HTR-8/SVneo (cell line): ENCODE measurements at places on chromosomes 7 and 10.

GRCh38 chr7:51349820-51350545, 33.4 kb upstream of the COBL start:
- DNase-seq: no peak

DNA sequence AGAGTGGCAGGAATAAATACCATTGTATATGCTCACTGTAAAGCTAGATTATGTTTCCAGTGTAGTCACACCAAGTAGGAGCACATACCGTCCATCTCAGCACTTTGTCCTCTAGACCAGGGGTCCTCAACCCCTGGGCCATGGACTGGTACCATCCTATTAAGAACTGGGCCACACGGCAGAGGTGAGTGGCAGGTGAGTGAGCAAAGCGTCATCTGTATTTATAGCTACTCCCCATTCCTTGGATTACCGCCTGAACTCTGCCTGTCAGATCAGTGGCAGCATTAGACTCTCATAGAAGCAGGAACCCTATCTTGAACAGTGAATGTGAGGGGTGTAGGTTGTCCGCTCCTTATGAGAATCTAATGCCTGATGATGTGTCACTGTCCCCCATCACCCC, 735.3 kb downstream of the MAGI2 start:
- DNase-seq: no peak

DNA sequence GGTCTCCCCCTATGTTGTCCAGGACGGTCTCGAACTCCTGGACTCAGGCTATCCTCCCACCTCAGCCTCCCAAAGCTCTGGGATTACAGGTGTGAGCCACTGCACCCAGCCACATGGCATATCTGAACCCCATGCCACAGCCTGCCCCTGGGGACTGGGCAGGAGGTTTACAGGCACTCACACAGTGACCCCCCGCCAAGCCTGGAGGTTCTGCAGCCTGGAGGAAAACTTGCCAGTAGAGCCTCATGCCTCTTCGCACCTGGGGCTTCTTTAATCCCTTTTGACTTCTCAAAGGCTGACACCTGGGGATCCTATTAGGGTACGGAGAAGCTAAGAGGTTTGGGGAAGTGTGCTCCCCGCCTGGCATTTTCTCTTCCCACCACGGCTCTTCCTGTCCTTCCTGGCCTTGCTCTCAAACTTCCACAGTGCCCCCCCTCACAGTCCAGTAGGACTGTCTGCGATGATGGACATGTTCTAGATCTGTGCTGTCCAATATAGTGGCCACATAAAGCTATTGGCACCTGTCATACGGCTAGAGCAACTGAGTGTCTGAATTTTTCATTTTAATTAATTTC, 11.4 kb upstream of the KCP start:
- no peak for DNase-seq

- no peak for DNase-seq
Measured at GRCh38 chr7:16095171-16095950, 326.0 kb downstream of the CRPPA start.

DNA sequence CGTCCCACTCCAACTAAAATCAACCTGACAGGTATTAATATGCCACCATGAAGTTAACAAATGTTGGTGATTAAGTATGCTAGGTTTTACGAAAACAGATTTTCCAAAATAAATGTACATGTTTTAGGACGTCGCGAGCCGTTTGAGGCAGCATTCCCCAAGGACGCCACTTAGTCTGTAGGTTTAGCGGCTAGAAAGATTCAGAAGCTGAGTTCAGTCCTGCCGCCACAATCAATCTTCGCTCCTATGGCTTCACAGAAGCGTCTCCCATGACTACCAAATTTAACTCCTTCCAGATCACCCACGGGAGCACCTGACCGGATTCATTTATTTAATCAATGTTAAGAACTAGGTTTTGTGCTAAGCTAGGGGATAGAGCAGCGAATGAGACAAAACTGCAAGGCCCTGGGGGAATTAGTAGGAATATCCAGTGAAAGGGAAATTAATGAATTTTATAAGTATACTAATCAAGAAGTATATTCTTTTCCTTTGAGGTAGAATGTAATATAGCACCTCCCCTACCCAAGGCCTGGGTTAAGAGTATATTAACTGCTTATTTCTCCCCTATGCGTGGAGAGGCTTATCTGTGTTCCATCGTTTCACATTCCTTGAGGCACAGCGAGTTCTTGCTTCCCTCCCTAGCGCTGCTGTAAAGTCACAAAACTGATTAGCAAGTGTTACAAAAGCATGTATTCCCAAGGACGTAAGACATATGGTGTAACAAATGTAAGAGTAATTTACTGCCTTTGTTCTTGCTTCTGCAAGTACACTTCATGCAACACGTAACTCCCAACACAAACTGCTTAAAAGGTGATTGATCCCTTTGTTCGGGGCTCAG, 994 bp upstream of the CYP51A1 start:
- DNase-seq: no peak

GRCh38 chr10:114073395-114074186, 29.9 kb downstream of the ADRB1 start:
- no peak for DNase-seq

GRCh38 chr7:40058636-40059035, 75.8 kb downstream of the MPLKIP start:
- no peak for DNase-seq

GRCh38 chr10:132183046-132183445, 3.7 kb upstream of the DPYSL4 start:
- no peak for DNase-seq

GRCh38 chr10:66852811-66853210, 73.0 kb upstream of the LRRTM3 start:
- no peak for DNase-seq

GRCh38 chr7:84783141-84783778, 403.6 kb downstream of the SEMA3D start:
- no peak for DNase-seq

DNA sequence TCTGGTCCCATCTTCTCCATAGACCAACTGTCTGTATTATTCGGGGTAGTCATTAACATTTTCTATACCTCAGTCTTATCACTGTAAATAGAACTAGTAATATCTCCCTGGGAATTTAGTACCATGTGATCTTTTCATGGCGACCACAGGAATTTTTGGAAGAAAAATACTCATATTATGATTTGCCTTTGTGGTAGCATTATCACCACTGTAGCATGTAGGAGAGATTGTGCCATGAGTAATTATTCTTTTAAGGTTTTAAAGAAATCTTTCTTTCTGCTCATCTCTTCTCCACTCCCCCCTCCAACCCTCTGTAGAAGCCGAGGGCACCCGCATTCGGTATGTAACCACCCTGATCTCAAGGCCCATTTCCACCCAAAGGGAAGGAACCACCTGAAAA, 25.0 kb downstream of the ZNF365 start:
- no peak for DNase-seq

DNA sequence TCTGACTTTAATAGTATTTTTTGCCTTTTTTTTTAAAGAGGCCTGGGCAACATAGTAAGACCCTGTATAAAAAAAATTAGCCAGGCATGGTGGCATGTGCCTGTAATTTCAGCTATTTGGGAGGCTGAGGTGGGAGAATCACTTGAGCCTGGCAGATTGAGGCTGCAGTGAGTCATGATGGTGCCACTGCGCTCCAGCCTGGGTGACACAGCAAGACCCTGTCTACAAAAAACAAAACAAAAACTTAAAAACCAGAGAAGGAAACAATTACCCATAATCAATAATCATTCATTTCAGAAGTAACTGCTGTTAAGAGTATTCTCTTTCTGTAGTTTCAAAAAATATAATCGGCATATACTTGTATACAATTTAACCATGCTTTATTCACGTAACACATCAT, 28.0 kb downstream of the VPS26A start:
- no peak for DNase-seq

DNA sequence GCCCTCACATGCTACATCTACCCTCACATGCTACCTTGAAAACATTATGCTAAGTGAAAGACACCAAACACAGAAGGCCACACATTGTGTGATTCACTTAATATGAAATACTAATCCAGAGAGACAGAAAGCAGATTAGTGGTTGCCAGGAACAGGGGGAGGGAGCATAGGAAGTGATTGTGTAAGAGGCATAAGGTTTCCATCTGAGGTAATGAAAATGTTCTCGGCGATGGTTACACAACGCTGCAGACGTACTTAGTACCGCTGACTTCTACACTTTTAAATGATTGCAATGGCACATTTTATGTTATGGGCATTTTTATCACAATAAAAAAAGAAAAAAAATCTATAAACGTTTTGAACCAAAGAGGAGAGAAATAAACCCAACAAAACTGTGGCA, 742.3 kb downstream of the TYW1 start:
- no peak for DNase-seq

DNA sequence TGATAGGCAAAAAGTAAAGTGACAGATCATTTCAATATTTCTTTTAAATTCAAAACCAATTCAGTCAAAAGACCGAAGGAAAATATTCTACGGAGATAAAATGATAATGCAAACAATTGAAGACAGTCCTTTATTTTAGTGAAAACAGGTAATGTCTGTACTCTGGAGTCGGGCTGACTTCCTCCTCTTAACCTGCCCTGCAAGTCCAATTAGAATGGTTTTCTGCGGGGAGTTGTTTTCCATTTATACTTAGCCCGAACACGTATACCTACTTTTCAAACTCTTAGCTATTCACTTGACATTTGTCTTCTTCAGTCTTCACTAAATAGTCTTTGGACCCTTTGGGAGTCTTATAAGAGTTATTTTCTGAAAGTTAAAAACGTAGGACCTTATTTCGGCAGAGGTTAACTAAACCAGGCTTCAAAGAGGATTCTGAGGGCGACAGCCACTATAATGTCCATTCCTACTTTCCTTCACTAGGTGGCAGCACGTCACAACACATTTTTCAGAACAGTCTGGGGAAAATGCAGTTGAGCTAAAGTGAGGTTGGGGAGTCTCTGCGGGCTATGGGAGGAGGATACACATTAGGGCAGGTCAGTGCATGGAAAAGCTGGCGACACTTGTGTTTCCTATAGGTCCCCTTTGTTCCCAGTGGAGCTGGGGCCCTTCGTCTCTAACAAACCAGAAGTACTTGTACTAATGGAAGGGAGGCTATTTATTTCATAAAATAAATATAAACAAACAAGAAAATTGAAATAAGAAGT, 472.0 kb downstream of the KCNMA1 start:
- peak; percentile 52 for DNase-seq

DNA sequence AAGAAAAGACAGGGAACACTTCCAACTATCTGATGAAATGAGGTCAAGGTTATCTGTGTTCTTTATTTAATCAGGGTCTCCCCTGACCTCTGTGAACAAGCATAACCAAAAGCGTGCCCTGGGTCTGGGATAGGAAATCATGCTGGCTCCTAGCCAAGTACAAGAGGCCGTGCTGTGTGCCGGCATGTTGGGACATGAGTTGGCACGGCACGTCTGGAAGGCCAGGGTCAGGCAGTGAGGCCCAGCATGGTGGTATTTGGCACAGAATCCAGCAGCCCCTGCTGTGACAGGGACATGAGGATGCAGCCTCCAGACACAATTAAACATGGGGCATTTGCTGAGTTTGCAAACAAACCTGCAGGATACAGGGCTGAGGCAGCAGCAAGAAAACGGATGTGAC, 320.4 kb downstream of the PLXNA4 start:
- no peak for DNase-seq

- no peak for DNase-seq
Measured at GRCh38 chr7:106534271-106534846, 126.6 kb downstream of the CCDC71L start.

GRCh38 chr10:100132427-100132826, 50.8 kb upstream of the CPN1 start:
- no peak for DNase-seq

DNA sequence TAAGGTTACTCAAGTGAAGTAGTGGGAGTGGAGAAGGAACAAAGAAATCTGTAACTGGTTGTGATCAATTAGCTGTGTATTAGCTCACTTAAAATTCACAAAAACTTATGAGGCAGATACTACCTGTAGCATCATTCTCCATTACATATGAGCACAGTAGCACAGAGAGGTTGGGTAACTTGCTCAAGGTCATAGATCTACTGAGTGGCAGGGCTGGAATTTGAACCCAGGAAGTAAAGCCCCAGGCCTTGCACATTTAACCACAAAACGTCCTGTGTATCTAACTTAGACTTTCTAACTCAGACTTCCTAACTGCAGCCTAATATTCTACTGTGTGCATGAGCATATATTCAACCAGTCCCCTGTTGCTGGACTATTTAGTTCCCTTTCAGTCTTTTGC, 5.6 kb upstream of the SLF2 start:
- DNase-seq: no peak

DNA sequence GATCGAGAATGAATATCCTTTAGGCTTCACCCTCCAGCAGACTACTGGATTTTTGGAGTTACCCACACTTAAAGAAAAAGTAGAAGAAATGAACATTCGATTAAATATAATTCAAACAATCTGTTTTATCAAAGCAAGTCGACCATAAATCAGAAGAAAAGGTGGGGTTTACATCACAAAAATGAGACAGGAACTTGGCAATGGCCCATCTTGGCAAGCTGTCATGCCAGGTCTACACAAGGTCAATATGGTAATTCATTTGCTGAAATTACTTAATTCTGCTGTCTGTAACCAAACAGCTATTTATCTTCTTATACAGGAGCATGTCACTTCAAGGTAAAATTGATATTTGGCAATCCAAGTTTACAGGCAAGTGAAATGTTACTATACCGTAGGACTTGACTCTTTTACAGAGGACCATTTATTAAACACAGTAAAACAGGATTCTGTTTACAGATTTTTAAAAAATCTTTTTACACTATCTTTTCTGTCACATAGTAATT, 640.6 kb upstream of the NRP1 start:
- DNase-seq: no peak

GRCh38 chr7:108094933-108095710, 35.0 kb downstream of the LAMB4 start:
- DNase-seq: no peak

- DNase-seq: no peak
Measured at GRCh38 chr10:107437921-107438320, 273.4 kb upstream of the SORCS1 start.

GRCh38 chr7:47938574-47939165, 9.6 kb downstream of the PKD1L1 start:
- peak; percentile 41 for DNase-seq

DNA sequence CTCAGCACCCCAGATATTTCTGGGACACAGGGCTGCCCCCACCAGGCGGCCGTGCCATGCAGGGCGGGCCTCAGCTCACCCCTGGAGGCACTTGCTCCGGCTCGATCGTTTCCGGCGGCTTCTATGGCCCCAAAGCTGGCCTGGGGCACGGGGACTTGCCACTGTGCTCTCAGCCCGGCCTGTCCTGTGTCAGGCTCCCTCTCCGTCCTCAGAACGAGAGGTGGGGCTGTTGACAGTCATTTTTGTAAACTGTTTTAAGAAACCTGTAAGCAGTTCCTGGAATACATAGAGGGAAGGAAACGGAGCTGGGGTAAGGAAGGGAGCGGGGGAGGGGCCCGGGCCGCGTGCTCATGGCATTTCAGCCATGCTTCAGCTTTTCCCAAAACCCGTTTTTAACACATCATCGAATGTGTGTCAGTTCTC, 30.7 kb upstream of the PRKAR1B start:
- DNase-seq: no peak

DNA sequence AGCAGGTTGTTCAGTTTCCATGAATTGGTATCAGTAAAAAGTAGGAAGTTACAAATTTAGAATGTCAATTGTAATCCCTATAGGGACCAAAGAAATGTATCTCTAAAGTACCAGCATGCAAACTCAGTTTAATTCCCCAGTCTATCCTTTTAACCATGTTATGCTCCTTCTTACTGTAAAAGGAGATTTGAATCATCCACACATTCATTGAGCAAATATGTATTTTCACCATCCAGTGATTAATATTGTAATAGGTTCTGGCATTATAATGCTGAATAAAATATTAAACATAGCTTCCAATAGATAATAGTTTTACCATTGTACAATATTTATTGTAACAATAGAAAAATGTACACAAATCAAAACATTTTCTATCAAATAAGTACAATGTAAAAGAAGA, 228.2 kb upstream of the SEMA3A start:
- DNase-seq: no peak

- DNase-seq: no peak
Measured at GRCh38 chr10:32390193-32390592, 43.2 kb upstream of the EPC1 start.
